Stimulated activated CD4-positive, alpha-beta T cell treated with anti-CD3 and anti-CD28 coated beads, TNF-alpha, amount 100 ng/mL, for 48 hours (primary cell): ENCODE measurements at places on chromosomes 1 and 21.

- no peak for DNase-seq
These were observed 387.4 kb upstream of the PKN2 start for GRCh38 chr1:88296642-88297041.

DNA sequence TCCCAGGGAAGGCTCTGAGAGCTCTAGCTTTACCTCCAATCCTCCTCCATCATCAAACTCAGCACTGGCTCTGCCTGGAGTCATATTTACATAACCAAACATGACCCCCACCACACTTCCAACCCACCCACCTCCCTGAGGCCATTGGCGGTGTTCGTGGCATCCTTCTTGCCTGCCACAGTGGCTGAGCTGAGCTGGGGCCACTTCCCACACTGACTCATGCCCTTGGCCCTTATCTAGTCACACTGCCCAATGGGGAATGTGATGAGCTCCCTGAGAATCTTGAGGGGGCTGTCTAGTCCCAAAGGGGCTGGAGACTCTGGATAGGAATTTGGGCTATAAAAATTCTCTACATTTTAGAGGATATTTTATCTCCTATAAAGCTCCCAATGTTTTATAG lies 230.9 kb upstream of the IRF2BP2 start:
- no peak for DNase-seq

GRCh38 chr1:160243767-160244166 lies 18.6 kb downstream of the DCAF8 start:
- DNase-seq: no peak

DNA sequence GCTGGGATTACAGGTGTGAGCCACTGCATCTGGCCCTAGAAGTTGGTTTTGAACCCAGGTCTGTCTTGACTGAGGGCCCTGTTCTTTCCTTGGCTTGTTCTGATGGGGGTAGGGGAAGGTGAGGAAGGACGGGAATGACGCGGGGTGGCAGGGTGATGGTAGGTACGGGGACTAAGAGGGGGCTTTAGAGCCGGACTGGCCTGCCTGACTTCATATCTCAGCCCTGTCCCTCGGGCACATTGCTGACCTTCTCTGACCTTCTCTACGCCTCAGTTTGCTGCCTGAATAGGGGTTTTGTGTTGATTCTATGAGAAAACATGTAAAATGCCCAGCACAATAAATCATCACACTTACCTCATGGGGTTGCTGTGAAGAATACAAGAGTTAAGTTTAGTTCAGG lies 6.7 kb downstream of the RNF186 start:
- DNase-seq: no peak

- no peak for DNase-seq
These were observed 91.7 kb downstream of the C1orf94 start for GRCh38 chr1:34268311-34268954.
